ENCODE measurements at places on chromosomes 6 and 20.

- DNase-seq = peak; percentile 60
These were observed 30.8 kb upstream of the FKBP1A start for GRCh38 chr20:1423625-1424106.

DNA sequence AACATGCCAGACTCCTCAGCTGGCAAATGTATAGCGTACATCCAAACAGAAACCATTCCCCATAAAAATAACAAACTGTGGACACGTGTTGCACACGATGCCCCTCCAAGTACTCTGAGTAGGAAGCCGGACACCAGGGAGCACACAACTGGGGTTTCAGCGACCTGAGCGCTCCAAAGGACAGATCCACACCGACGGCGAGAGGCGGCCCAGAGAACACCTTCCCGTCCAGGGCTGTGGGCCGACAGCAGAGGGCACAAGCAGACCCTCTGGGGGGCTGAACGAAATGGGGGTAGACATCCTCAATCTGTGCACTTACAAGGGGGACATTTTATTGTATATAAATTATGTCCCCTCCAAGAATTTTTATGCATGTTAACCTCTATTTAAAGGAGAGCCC, 24.7 kb downstream of the TAF4 start:
- DNase-seq = no peak

- no peak for DNase-seq
These were observed 86.5 kb upstream of the FYN start for GRCh38 chr6:111959766-111960165.

DNA sequence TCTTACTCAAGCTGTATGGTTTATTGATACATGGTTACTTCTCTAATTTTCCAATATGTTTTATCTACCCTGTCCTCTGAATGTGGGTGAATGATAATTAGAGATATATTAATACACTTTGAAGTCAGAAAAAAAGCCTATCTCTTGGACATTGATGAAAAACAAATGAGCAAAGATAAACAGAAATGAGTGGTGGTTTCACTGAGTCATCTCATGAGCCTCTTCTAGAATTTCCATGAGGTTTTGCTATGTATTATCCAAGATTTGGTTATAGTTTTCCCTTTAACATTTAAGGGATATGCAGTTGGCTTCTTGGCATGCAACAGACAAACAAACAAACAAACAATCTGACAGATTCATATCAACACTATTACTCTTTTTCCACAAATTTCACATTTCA, 586.8 kb downstream of the RFPL4B start:
- DNase-seq = no peak

- no peak for DNase-seq
These were observed 172.4 kb downstream of the CD24 start for GRCh38 chr6:106802139-106802538.

DNA sequence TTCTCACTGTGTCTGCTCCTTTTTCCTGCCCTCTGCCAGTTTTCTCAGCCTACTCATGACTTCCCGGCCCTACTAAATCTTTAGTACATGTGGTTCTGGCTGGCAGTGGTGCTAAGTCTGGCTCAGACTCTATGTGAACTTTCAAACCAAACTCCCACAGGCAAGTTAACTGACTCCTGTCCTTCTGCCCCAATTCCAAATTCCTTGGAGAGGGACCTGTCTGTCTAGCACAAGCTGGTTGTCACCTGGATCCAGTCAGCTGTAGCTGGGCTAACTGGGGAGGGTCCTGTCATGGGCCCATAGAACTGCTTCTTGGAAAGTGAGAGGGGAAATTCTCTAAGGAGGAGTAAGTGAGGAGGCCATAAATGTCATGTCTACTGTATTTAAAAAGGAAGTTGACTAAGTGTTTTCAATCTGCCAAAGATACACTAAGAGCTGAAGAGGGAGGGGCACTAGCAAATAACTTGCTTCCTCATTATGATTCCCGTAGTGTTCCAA, 240.1 kb downstream of the KCNQ5 start:
- no peak for DNase-seq

DNA sequence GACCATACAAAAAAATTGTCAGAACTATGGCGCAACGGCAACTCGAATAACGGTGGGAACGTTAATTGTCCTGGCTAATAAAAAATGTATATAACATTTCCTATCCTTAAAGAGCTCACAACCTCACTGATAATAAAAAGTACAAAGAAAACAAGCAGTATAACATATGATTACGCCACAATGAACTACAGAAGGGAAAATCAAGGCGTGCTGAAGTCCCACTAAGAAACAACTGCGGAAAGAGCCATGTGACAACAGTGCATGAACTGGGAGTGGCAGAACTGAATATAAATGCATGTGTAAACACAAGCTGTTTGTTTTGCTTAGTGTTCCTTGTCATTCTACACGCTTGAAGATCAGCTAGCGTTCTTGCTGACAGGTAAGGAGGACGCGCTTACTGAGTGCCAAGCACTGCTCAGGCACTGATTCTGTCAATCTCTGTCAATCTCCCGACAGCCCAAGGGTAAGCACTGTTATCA, 466 bp upstream of the PSMB1 start:
- peak; percentile 80 for DNase-seq

DNA sequence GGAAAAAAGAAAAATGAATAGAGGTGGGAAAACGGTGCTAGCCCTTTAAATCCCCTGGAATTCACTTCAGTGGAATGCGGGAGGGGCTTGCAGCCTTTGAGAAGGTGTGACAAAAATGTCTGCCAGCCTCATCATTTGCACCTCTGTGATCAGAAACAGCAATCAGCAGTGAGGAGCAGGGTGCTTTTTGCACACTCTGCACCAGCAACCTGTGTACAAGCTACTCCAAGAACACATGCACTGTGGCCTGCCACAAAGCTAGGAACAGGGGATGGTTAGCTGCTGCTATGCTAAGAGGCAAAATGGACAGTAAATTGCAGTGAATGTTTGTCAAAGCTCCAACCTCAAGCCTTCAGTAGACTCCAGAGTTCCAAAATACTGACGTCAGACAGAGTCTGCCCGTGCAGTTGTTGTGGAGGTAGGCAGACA, 29.7 kb downstream of the GINS1 start:
- no peak for DNase-seq

GRCh38 chr6:116533233-116533957, 12.1 kb downstream of the TRAPPC3L start:
- no peak for DNase-seq

- no peak for DNase-seq
These were observed 130.9 kb downstream of the RFPL4B start for GRCh38 chr6:112478036-112478435.

DNA sequence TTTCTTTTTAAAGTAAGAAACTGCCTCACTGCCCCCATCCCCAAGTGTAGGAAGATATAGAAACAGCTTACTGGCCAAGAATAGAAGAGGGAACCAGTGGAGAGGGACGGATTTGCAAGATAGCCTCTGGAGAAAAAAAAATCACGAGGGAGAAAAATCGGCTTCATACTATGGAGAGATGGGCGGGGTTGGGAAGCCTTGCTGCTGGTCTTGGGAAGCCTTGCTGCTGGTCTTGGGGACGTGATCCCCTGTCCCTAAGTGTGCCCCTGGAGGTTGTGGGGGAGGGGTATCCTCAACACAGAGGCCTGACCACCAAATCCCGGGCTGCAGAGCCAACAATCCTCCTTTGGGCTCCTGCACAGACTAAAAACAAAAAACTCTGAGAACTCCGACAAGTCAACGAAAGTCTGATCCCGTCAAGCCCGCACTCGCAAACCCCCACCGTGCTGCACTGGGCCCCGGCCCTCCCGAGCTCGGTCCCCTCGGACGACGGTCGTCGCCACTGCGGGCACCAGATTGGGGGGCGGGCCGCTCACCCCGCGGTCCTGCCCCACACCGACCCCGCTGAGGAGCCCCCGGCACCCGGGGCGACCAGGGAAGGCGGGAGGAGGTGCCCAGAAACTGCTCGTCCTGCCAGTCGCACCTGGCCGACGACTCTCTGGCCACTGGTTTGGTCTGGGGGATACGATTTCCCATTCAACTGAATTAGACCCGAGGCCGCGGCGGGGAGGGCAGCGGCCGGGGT, 750 bp downstream of the MAP7 start:
- peak; percentile 20 for DNase-seq

- peak; percentile 51 for DNase-seq
These were observed 50.6 kb upstream of the SLC32A1 start for GRCh38 chr20:38673725-38674091.

DNA sequence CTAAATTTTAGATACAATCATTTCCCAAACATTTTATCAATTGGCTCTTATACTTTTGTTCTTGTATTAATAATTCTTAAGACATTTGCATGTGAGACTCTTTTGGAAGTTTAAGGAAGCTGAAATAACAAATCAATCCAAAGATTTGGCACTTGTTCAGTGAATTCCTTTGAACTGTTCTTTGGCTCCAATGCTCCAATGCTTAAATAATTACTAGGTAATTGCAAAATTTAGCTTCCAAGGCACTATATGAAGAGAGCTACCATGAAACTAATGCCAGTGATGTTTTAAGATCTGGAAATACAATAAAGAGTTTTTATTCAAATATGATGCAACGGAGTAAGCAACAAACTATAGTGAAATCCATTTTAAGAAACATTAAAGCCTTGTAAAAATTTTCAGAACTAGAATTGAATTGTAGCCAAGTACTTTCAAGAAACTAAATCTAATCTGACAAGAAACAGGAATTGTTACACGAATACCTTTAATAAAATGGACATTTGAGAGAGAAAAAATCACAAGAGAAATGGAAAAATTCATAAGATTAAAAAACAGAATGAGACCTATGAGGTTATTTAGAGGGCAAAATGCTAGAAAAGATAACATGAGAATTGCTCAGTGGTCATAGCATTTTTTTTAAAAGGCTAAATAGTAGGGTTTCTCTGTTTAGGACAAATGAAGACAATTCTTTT, 43.6 kb upstream of the SMLR1 start:
- no peak for DNase-seq

GRCh38 chr6:117986396-117986795, 79.3 kb downstream of the SLC35F1 start:
- no peak for DNase-seq

GRCh38 chr6:79536585-79536953, 661 bp downstream of the LCA5 start:
- no peak for DNase-seq

DNA sequence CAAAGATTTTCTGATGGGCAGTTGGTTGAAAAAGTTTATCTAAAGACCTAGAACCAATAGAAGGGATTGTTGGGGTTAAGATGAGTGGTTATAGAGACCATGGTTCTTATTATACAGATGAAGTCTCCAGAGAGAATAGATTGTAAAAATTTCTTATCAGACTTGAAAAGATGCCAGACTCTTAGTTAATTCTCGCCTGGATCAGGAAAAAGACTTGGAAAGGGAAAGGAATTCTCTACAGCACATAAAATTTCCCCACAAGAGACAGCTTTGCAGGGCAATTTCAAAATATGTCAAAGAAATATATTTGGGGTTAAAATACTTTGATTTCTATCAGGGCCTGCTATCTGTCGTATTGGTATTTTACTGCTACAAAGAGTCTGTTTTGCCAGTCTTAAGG, 582.6 kb downstream of the UTRN start:
- DNase-seq = no peak

- DNase-seq = no peak
These were observed 166.3 kb downstream of the DTNBP1 start for GRCh38 chr6:15496345-15497131.

GRCh38 chr6:145294942-145295341, 440.4 kb downstream of the EPM2A start:
- no peak for DNase-seq

DNA sequence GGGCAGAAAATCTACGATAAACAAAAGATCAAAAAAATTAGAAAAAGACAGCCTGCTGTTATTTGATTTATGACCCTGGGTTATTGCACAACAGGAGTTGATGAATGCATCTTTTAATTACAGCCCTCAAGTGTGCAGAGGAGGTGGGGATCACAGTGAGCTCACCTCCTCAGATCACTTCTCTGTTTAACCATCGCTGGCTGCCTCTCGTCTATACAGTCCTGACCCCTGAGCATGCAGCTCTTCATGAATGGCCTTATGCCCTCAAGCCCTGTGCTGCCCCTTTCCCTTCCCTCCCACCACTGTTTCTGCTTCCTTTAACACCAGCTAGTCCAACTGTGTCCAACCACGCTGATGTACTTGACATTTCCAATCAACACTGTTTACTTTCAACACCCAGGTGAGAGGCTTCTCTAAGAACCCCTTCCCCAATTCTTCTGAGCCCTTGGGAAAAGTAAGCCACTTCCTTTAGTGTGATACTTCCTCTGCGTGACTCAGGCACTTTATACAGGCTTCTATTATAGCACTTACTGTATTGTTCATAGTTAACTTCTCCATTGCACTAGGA, 60.6 kb upstream of the RIPOR2 start:
- peak; percentile 5 for DNase-seq

DNA sequence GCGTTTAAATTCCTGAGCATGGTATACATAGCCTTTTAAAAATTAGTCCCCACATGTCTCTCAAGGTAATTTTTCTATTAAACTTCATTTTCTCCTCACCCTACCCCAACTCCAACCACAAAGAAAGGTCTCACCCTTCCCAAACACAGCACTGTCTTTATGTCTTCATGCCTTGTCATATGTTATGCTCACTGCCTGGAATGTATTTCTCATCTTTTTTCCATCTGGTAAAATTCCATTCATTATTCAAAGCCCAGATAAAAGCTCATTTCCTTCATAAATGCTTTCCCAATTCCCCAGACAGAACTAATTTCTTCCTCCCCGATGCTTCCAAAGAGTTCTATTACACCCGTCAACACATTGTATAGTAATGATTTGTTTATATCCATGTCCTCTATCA, 302.0 kb downstream of the ALDH8A1 start:
- no peak for DNase-seq

GRCh38 chr6:146097586-146097985, 68.7 kb downstream of the GRM1 start:
- DNase-seq = no peak

GRCh38 chr6:35086282-35086632, 54.9 kb downstream of the TCP11 start:
- DNase-seq = no peak

GRCh38 chr6:30207619-30208295, 5.4 kb downstream of the TRIM26 start:
- no peak for DNase-seq

GRCh38 chr20:2302384-2303060, 6.7 kb downstream of the TGM3 start:
- DNase-seq = no peak

GRCh38 chr6:19895866-19896692, 58.9 kb downstream of the ID4 start:
- no peak for DNase-seq

GRCh38 chr20:62487-62886, 25.0 kb upstream of the DEFB125 start:
- no peak for DNase-seq

DNA sequence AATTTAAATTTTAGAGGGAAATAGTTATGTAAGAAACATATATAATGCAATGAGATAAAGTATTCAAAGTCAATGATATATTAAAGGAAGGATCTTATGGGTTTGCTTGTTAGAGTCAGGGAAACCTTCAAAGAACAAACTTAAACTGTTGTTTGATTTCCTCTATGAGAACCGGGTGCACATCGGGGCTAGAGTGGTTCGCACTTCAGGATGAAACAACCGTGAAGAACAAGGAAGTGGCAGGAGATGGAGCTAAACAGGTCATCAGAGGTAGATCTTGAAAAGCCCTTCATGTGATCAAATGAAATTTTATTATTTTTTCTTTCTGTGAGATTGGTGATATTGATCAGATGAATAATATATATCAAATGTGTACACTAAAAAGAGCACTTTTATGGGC, 951.9 kb upstream of the FLRT3 start:
- no peak for DNase-seq

GRCh38 chr6:108592371-108593337, 31.9 kb downstream of the FOXO3 start:
- DNase-seq = peak; percentile 55
